Stimulated activated CD4-positive, alpha-beta T cell treated with anti-CD3 and anti-CD28 coated beads, Interleukin-15, amount 100 ng/mL, for 1 hour (primary cell): ENCODE measurements at places on chromosomes 2 and 18.

- DNase-seq = no peak
Observed at GRCh38 chr2:147133286-147133908, 711.4 kb upstream of the ACVR2A start.

DNA sequence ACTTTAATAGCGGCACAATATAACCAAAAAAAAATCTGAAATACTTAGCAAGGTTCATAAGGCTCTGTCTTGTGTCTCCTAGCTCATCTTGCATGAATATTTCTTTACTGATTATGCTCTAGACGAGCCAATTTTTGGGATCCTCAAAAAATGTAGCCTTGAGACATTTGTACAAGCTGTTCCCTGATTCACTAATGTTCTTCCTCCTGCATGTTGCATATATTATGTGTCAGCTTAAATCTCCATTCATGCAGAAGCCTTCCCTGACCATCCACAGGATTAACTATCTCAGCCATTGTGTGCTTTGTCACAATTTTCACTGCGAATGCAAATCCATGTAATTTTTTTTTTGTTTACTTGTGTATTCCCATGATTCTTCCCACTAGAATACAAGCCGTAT, 594.0 kb upstream of the VRK2 start:
- DNase-seq = no peak

DNA sequence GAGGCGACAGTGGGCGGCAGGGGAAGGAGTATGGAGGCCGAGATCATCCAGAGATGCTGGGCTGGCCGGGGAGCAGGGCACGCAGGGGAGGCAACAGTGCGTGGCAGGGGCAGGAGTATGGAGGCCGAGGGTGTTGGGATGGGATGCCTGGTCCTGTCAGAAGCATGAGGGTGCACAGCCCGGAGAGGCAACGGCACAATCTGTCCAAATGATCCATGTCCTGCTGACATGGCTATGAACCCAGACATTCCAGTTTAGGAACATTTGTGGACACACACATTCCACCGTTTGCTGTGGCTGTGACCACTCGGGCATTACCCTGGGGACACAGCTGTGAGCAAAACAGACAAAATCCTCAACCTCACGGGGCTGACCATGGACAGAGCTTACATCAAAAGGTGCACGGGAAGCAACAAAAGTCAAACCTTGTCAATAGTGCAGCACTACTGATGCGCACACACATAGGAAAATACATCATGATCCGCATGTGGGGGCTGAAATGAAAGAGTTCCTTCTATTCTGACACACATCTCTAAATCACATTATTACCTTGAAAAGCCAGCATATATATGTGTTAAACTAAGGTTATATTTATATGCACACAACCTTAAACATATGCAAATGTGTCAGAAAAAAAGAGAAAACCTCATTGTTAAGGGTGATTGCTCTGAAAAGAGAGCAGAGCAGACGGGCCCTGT, 144.0 kb upstream of the GPC1 start:
- no peak for DNase-seq

GRCh38 chr2:233926806-233927205, 9.6 kb downstream of the TRPM8 start:
- DNase-seq = no peak

DNA sequence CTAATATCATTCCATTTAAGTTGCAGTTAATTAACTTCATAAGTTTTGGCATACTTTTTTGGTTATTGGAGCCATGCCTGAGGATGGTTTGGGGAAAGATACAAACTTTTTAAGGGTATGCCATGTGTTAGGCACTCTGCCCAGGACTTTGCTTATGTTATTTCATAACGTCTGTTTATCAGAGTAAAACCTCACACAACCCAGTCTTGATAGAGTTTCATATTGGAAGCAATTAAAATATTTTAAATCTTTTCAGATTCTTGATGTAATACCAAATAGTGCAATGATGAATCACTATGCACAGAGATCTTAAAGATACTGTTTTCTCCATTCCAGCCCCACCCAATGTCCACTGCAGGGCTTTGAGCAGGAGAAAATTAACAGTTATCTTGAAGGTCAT, 529.1 kb upstream of the HNMT start:
- no peak for DNase-seq

DNA sequence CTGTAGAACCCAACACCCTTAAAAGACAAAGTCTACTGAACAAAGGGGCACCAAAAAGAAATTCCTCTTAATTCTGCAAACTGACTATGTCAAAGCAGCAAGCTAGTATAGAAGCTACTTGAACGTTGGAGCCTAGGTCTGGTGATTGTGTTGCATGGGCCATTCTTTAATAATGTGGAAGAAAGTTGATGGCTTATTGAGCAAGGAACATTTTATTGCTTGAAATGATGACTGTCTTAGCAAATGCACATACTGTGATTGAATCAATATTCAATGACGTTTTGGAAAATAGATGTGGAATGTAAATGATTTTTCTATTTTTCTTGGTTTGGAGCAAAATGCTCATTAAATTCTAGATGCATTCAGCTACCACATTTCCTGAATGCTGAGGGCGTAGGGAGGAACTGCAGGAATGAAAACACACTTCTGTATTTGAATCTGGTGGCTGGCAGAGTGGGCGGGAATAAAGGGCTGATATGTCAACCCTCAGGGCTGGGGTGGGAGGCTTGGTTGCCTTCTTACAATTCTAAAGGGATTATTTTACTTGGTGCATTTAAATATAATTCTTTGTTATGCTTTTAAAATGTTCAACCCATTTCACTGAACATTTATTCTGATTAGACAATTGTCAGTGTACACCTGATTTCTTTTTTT, 26.5 kb downstream of the MYO3B start:
- no peak for DNase-seq

- no peak for DNase-seq
Observed at GRCh38 chr18:75005626-75006025, 203.3 kb downstream of the PTGR3 start.

DNA sequence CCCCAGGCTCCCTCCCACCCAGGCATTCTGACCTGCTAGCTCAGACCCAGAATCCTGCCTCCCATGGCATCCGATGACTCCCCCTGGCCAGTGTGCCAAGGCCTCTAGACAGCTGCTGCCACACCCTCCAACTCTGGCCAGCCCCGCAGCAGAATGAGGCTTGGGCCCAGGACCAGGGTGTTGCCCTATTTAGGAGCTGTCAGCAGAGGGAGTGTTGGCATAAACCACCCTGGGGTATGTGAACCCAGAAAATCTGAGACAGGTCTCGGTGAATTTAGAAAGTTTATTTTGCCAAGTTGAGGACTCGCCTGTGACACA, 134.3 kb downstream of the KLHL29 start:
- DNase-seq = no peak

DNA sequence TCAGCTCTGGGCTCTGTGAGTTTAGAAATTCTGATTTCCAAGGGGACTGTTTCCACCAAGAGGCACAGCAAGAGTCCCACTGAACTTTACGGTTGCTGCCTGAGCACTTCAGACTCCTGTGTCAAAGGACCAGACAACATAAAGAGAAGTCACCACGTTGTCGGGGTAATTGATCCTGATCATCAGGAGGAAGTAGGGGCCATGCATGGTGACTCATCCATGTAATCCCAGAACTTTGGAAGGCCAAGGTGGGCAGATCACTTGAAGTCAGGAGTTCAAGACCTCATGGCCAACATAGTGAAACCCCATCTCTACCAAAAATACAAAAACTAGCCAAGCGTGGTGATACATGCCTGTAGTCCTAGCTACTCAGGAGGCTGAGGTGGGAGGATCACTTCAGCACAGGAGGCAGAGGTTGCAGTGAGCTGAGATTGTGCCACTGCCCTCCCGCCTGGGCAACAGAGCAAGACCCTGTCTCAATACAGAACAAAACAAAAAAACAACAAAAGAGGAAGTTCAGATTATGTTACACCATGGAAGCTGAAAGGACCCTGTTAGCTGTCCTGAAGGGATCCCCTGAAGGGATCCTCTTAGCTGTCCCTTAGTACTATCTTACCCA, 9.4 kb upstream of the ASXL2 start:
- no peak for DNase-seq

GRCh38 chr2:74764429-74765272, 69.3 kb upstream of the HK2 start:
- DNase-seq = no peak
